ENCODE measurements at places on chromosomes 12 and 14.

GRCh38 chr12:50387487-50387886 lies 8.9 kb downstream of the FAM186A start:
- DNase-seq: no peak

DNA sequence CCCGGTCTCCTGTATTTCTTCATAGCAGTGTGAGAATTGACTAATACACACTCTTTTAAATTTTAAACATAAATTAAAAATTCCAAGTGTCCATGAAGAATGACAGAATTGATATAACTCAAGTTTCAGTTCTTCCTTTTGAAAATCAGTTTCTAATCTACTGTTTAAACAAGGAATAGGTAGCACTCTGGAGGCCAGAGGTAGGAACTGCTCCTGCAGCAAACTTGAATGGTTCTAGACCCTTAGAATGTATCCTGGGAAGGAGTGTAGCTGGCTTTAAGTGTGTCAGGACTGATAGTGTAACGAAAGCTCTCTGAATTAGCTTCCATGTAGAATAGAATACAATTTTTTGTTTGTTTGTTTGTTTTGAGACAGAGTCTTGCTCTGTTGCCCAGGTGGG lies 76.8 kb downstream of the AKAP6 start:
- DNase-seq: no peak

GRCh38 chr12:58051378-58051777 lies 110.0 kb downstream of the ATP23 start:
- DNase-seq: no peak

DNA sequence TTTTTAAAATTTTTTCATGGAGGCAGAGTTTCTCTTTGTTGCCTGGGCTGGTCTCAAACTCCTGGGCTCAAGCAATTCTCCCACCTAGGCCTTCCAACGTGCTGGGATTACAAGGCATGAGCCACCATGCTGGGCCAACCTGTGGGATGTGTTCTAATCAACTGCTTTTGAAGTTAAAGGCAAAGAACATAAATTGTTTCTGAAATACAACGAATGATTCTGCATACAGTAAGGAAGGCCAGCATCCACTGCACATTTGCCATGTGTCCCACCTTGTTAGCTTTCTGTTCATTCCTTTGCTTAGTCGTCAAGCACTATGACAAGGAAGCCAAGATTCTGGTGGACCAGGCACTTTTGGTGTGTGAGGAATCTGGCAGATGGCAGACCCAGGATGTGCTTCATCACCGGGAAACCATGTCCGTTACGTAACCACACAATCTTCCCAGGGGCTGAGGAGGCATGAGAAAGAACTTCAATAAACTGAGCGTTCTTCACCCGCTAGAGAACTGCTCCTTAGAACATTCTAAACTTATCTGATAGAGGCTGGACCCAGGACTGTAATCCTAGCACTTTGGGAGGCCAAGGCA lies 24.5 kb downstream of the MOK start:
- DNase-seq: no peak

- DNase-seq: no peak
Measured at GRCh38 chr14:103519837-103520212, 2.8 kb downstream of the CKB start.

DNA sequence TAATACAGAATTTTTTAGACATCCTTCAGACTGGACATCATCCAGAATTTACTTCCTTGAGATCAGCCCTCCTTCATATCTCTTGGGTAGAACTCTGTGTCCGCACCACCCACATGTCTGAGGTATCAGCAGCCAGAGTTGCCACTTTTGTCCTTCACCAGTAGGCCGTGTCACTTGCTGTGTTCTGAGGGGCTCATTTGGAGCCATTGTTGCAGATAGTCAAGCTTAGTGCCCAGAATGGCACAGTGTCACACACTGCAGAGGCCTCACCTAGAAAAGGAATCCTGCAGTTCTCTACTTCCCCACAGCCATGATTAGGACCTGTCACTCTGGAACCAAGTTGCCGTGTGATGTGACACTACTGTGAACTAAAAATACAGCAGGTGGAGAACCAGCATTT lies 36.9 kb upstream of the KCNK13 start:
- DNase-seq: no peak

- DNase-seq: no peak
Measured at GRCh38 chr12:109890620-109891170, 9.4 kb upstream of the TCHP start.

DNA sequence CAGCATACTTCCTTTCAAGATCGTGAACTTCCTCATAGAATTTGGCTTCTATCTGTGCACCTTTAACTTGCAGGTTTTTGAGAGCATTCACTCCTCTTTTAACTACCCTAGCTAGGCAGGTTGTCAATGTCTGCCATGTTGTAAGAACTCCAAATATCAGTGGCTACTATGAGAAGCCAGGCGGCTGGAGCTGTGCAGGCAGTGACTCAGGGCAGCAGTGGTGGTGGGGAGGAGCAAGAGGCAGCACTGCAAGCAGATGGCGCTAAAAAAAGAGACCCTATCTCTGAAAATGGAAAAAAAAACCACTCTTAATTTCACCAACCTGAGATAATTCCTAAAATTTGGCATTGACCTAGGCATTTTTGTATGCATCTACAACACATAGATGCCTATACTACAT lies 28.5 kb downstream of the YARS2 start:
- no peak for DNase-seq

GRCh38 chr12:6272300-6273204 lies 37.9 kb upstream of the PLEKHG6 start:
- DNase-seq: no peak

- DNase-seq: no peak
Measured at GRCh38 chr12:48998497-48999353, 450 bp downstream of the DDN start.

- no peak for DNase-seq
Measured at GRCh38 chr14:55450987-55451386, 10.6 kb upstream of the TBPL2 start.

DNA sequence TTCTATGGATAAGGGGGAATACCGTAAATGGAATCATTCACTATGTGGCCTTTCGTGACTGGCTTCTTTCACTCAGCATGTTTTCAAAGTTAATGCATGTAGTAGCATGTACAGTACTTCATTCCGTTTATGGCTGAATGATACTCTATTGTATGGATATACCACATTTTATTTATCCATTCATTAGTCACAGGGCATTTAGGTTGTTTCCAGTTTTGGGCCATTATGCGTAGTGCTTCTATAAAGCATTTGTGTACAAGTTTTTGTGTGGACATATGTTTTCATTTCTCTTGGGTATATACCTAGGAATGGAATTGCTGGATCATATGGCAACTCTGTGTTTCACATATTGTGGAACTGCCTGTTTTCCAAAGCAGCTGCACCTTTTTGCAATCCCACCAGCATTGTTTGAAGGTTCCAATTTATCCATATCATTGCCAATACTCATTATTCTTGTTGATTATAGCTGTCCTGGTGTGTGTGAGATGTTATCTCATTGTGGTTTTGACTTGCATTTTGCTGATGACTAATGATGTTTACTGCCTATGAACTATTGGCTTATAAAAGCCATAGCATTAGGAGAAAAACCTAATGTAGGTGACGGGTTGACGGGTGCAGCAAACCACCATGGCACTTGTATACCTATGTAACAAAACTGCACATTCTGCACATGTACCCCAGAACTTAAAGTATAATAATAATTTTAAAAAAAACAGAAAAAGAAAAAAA lies 45.5 kb downstream of the ATF7IP start:
- no peak for DNase-seq

GRCh38 chr14:95697764-95698163 lies 11.5 kb downstream of the TCL1B start:
- no peak for DNase-seq

DNA sequence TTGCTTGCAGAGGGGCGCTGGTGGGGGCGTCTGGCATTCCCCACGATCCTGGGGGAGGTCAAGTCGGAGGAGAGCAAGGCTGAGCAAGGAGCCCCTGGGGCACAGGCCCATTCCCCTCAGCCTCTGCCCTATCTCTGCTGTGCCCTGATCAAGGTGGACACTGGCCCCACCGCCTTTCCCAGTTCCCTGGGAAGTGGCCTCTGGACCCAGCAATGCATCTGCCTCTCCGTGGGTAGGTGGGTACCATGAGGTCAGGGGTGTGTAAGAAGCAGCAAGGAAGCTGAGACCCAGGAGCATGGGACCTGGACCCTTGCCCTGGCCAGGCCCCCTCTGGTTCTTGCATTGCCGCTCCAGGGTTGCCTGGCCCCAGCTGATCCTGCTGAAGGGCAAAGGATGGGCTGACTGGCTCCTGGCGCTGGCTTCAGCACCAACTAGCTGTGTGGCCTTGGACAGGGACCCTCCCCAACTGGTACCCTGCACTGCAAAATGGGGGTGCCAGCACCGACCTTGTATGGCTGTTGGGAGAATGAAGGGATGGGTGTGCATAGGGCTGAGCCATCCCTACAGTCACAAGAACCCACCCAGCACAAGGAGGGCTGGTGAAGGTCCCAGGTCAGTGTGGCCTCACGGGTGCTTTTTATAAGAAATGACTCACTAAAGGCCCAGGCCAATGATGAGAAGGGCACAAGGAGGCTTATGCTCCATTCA lies 19.6 kb downstream of the SLC25A29 start:
- no peak for DNase-seq

DNA sequence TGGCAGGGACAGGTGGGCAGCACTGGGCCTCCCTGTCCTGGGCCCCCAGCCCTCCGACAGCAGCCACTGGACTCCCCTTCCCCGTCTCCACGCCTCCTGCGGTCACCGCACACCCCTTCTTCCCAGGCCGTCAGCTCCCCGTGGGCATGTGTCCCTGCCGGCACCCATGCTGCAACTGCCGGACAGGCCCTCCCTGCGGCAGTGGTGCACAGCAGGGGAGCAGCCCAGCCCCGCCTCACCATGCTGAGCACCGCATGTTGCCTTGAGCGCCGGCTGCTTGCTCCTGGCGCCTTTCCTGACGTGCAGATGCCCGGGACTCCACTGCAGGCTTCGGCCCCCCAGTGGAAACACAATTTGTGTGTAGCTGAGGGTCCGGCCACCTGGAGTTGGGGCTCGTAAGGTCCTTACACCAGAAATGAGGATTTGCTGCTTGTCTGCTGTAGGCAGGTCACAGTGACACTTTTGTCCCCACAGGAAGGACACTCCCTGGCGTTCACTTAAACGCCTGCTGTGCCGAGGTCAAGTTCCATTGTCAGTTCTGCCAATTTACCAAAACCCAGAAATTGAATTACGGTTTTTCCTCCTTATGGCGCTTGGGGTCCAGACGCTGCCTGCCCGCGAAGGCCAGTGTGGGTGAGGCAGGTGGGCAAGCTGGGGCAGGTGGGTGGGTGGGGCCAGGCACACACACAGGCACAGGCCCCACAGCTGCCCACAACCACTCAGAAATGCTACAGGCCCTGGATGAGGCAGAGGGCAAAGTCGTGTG lies 28.2 kb upstream of the MMP17 start:
- DNase-seq: no peak

DNA sequence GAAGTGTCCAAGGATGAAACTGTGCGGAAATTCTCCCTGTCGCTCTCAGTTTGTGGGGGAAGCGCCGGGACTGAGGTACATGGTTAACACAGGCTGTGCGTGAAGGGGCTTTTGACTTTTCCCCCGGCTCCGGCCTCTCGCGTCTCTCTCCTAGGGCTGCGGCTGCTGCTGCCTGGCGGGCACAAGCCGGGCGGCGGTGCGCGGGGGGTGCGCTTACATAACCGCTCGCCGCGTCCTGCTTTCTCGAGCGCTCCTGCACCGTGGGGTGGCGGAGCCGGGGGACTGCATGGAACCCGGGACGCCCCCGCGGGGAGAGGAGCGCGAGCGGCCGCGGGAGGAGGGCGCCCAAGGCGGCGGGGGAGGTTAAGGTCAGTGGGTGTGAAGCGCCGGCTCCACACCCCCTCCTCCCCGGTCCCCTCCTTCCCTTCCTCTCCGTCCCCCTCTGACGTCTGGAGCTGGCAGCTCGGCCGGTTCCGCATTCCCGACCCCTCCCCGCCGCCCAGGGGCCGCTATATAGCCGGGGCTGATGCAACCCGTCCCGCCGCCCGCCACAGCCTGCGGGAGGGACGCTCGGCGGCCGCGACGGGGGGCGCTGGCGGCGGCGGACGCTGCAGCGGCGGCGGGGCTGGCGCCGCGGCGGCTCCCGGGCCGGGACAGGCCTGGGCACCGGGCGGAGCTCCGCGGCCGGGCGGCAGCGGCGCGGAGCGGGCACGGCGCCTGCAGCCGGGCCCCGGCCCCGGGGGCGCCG lies at the start of gene JDP2:
TSS of gene JDP2 (plus strand) at position 541 of the 748 bp plus-strand sequence. CDS start 9,899 bp downstream, outside the sequence.
- peak; percentile 12 for DNase-seq

GRCh38 chr14:38705220-38705619 lies 397.8 kb downstream of the SEC23A start:
- no peak for DNase-seq

DNA sequence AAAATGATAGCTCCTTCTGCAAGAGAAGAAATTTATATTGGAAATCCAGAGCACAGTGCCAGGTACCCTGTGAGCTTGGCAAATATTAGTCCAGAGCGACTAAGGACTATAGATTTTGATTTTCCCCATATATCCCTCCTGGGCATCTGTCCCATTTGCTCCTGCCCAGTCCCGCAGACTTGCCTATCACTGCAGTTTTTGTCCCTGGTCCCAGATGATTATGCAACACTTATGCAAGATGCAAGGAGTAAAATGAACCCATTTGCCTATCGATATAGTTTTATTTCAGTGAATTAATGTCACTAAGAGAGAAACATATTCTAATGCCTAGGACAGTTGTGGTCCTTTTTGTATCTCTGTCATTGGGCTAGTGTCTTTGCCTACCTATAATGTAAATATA lies 215.9 kb upstream of the BMP4 start:
- no peak for DNase-seq

DNA sequence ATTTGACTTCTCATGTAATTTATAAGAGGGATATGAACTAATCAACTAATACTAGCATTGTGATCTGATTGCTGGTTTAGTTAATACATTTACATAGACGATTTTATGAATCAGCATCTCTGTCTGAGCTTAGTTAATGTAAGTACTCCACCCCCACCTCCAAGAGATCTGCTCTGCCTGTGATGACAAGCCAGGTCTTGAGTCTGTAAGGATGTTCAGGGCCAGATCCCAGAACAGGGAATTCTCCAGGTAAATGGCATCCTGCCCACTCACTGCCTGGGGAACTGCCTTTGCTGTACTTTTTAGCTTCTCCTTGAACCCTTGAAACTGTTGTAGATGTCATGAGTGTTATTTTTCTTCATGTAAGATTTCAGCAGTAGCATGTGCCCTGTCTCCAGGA lies 289.8 kb downstream of the RGS6 start:
- no peak for DNase-seq

- no peak for DNase-seq
Measured at GRCh38 chr12:104603545-104603973, 146.8 kb downstream of the CHST11 start.

Data from activated T-helper 1 cell treated with anti-CD3 and anti-CD28 coated beads, Interleukin-2, amount 50 U/mL, for 16 hours (primary cell).